ENCODE measurements at places on chromosomes 12 and 14. TPM values are rescaled to one million over a fixed set of nuclear protein-coding genes. Genes with fewer than 3 reads are reported as not detected.

The SIRT4 gene
- not detected for polyA plus RNA-seq

The PTPRO gene
- polyA plus RNA-seq = 1.5 TPM

The STYK1 gene
- polyA plus RNA-seq = not detected

The MAGOHB gene
- 28.8 TPM for polyA plus RNA-seq

The NRXN3 gene
- 2.6 TPM for polyA plus RNA-seq

The LRP1-AS gene
- polyA plus RNA-seq = 1.5 TPM

The SOX5 gene
- polyA plus RNA-seq = 2.5 TPM

The DPY19L2 gene
- 6.2 TPM for polyA plus RNA-seq

DNA sequence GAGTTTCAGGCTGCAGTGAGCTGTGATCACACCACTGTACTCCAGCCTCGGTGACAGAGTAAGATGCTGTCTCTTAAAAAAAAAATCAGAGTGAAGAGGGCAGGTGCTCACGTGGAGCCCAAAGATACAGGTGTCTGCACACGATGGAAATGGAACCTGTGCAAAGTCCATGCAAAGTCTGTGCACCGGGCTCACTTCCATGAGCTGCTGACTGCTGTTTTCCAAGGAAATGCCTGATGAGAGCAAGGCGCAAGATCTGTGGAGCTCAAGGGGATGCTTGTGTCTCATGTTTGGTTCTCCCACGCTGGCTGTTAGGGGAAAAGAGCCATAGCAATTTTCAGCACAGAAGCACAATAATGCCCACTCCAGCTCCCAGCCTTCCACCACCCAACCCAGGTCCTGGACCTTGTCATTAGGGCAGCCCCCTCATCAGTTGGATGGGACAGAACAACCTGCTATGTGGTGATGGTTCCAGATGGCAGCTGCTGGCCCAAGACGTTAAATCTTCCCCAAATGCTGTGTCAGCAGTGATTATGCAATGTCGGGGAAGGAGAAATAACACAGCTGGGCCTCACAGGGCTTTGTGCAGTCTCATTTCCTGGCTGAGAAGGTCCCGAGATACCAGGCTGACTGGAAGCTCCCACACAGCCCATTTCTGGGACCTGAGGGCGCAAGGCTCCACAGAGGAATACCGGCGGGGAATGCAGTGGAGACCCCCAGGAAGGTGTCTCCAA is 27.9 kb upstream of the DICER1 start:
- DNase-seq = no peak

GRCh38 chr14:69648480-69649451 is 37.4 kb downstream of the SUSD6 start:
- no peak for DNase-seq

DNA sequence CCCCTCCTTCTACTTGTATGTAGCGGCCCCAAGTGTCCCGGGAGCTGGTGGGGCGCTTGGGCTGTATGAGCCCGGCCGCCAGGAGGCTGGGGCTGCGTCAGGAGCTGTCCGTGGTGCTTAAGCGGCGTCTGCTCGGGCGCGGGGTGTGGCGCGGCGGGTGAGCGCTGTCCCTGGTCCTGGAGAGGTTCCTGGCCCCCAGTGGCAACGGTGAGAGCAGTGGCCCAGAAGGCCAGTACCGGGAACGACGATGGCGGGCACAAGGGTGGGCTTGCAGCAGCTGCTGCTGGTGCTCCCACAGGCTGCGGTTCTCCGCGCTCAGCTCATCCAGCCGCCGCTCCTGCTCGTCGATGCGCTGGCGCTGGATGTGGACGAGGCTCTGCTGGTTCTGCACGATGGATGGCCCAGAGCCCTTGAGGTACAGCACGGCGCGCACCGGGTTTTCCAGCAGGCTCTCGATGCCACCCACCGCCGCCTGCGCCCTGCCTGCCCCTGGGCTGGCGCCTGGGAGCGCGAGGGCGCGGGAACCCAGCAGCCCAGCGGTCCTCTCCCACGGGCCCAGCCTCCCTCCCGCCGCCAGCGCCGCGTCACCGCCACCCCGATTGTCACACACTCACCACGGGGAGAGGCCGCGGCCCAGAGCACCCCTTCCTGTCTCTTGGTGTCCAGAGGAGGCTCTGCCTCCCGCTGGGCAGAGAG is 41.9 kb upstream of the FKBP4 start:
- DNase-seq = peak; percentile 90

GRCh38 chr12:4034921-4035320 is 161.7 kb upstream of the PARP11 start:
- DNase-seq = no peak

DNA sequence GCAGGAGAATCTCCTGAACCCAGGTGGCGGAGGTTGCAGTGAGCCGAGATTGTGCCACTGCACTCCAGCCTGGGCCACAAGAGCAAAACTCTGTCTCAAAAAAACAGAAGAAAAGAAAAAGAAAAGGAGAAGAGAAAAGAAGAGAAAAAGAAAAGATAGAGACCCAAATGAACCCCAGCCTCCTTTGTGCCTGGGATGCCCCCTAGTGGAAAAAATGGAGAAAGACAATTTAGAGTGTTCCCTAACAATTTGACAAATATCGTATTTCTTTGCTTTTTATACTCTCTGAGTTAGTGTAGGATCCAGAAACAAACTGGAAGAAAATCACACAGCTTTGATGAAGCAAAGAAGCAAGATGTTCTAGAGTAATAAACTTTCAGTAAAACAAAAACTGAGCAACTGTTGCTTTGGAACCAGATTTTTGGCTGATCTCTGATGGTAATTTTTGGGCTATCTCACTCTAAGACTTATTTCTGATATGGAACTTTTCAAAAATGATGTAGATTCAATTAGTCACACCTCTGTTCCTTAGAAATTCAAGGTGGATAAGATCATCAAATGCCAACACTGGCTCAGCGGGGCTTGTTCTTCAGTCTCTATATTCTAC is 18.6 kb upstream of the PRKAB1 start:
- DNase-seq = no peak

GRCh38 chr12:70032076-70032475 is 207.0 kb downstream of the MYRFL start:
- peak; percentile 52 for DNase-seq

DNA sequence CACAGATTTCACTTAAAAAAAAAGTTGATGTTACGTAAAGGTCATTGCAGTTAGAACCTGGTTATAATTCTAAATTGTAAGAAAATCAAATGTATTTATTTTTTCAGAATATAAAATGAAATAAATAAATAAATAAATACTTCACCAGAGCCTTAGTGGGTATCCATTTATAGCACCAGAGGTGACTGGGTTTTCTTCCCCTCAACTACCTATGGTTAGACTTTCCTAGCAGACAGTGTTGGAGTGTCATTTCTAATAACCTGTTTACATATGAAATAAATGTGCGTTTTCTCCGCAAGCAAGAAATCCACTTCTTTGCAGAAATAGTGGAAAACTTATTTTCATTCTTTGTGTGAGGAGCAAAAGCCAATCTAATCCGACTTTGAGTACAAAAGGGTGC is 3.3 kb upstream of the MYF5 start:
- no peak for DNase-seq

DNA sequence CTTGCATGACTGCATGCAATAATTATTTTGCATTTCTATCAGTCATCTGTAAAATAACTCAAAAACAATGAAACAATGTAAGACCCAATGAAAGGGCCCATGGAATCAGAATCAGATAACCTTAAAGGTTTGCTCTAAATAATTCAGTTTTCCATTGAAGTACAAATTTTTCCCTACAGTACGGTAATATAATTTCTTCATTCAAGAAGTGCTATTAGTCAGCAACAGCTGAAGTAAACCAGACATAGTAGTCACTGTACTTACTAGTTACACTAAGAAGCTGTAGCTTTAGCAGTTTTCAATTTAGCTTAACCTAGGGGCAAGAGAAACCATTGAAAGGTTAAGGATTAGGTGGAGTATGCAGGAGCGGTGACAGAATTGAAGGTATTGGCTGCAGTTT is 43.5 kb downstream of the BCAT1 start:
- no peak for DNase-seq

GRCh38 chr14:100399052-100399849 is 76.1 kb downstream of the SLC25A47 start:
- DNase-seq = no peak

DNA sequence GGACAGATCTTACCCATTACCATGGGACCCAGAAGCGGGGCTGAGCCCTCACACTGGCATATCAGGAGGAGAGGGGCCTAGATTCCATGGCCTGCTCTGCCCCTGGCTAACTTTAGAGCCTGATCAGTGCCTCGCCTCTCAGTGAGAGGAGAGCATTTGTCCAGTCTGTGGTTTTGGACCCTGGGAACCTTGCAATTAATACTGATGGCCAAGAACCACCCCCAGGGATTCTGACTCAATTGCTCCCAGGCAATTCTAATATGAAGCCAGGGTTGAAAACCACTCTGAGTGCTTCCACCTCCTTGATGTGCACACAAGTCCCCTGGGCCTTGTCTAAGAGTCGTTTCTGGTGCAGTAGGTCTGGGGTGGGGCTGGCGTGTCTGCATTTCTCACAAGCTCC is 67.7 kb downstream of the CALM1 start:
- no peak for DNase-seq

GRCh38 chr12:111687255-111687654 is 1.4 kb downstream of the ACAD10 start:
- no peak for DNase-seq

DNA sequence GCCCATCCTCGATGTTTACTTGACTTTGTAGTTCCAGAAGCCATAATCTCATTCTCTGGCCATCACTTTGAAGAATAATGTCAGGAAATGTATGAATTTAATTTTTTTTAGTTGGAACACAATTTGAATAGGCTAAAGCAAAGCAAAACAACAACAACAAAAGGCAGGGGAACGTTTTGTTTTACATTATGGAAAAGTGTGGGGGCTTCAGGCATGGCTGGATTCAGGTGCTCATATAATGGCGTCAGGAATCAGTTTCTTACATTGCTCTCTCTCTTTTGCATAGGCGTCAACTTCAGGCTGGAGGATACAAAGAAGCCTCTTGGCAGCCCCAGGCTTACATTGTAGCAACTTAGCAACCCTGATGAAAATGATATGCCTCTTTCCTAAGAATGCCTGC is 13.1 kb upstream of the RPH3A start:
- DNase-seq = no peak

DNA sequence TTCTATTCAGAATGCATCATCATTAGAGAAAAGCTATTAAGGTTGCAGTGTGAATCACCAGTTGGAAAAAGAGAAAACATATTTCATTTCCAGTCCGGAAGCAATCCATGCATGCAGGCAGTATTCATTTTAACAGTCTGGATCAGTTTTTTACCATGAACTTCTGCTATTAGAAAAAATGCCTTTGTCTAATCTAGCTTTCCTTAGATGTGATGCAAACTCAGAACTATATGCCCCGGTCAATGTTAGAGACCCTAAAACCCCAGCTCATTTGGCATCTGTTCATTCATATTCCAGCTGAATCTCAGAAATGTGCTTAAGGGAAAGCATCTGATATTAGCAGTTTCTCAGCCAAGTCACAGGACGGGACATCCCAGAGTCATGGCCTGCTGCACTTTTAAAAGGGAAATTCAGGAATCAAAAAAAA is 8.5 kb downstream of the IRAK3 start:
- DNase-seq = peak; percentile 43

DNA sequence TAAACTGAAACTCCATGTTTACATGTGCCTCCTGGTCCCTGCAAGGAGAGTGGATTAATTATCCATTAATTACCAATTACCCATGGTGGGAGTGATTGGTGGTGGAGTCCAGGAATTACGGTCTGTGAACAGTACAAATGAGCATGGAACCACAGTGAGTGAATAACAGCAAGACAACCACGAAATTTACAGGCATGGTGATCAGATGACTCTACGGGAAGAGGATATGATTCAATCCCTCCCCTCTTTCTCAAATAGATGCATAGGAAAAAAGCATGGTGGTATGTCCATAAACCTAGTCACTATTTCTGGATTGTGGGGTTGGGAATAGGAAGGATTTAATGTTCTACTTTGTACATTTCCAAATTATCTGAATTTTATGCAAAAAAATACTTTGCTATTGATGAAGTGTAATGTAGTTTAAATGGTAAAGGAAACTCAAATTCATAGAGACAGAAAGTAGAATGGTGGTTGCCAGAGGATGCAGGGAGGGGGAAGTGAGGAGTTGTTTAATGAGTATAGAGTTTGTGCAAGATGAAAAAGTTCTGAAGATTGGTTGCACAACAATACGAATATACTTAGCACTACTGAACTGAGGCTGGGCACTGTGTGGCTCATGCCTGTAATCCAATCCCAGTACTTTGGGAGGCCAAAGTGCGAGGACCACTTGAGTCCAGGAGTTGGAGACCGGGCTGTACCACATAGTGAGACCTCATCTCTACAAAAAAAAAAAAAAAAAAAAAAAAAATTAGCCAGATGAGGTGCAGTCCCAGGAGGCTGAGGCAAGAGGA is 41.2 kb upstream of the C12orf75 start:
- no peak for DNase-seq

DNA sequence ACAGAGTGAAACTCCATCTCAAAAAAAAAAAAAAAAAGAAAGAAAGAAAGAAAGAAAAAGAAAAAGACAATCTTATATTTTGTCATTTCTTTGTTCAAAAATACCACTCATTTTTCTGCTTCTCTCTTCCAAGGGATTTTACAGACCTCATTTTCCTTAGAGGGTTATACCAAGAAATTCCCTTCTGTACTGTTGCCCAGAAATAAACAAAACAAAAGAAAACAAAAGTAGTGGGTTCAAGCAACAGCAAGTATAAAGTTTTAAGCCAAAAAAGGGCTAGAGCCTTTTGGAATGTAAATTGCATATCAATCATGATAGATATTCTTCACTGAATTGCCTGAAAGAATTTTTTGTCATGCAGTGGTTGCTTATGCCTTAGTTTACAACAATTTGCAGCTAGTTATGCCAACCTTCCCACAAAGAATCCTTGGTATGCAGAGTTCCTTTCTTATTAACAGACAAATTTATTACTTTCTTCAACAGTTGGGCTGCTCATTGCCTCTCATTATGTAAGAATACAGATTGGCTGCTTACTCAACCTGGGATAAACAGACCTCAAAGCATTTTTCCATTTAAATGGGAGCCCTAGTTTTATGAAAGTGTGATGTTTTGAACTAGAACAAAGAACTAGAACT is 129.1 kb upstream of the PPFIA2 start:
- no peak for DNase-seq

DNA sequence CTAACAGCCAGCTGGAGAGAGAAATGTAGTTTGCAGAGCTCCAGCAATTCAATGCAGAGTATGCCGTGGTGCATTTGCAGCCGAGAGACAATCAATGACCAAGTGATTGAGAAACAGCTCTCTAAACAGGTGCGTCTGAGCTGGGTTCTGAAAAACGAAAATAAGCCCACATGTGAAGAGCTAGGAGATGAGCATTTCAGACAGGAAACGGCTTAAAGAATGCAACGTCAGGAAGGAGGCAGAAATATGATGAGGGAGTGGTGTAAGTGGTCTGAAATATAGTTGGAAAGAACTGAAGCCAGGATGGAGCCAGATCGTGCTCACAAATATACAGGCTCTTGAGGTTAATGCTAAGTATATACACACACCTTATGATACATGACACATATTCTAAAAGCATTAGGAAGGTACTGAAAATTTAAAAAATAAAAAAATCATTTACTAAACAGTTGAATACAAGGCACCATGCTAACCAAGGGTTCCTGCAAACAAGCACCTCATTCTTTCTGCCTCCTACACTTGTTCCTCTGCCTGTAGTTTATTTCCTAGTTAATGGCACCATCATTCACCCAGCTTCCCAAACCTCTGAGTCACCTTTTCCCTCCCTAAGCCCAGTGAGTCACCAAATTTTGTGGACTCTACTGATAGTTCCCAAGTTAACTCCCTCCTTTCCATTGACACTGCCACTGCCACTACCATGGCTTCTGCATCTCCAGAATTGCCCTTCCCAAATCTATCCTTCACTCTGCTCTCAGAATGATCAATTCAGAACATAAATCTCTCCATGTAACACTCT is 2.3 kb upstream of the GARIN2 start:
- DNase-seq = no peak

Measured in muscle of arm (tissue), 14 donors.